Activated naive CD4-positive, alpha-beta T cell (primary cell): ENCODE measurements at places on chromosomes 13 and 19.

GRCh38 chr13:66612983-66613382 lies 617.2 kb downstream of the PCDH9 start:
- no peak for DNase-seq

DNA sequence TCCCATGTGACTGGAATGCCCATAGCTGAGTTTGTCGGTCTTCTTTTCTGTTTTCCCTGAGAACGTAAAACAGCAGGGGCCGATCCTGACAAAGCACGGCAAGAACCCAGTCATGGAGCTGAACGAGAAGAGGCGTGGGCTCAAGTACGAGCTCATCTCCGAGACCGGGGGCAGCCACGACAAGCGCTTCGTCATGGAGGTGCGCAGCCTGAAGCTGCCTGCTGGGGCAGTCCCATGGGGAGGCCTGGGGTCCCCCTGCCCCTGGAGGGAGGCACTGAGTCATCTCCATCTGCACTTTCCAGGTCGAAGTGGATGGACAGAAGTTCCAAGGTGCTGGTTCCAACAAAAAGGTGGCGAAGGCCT lies 18.2 kb upstream of the QTRT1 start:
- DNase-seq, result no peak

DNA sequence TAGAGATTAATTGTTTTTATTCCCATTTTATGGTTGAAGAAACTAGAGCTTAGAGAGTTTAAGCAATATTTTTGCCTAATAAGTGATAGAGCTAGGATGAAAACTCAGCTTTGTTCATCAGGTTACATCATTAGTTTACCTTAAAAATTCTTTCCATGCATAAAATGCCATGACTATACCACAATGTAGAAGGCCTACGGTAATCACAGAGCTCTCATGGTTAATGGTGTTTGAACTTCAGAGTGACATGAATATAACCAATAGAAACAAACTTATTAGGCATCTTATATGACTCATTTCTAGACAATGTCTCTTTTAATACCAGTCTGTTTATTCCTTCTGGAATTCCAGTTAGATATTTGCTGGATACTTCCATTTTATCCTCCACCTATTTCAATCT lies 78.5 kb downstream of the FGF9 start:
- DNase-seq, result no peak

DNA sequence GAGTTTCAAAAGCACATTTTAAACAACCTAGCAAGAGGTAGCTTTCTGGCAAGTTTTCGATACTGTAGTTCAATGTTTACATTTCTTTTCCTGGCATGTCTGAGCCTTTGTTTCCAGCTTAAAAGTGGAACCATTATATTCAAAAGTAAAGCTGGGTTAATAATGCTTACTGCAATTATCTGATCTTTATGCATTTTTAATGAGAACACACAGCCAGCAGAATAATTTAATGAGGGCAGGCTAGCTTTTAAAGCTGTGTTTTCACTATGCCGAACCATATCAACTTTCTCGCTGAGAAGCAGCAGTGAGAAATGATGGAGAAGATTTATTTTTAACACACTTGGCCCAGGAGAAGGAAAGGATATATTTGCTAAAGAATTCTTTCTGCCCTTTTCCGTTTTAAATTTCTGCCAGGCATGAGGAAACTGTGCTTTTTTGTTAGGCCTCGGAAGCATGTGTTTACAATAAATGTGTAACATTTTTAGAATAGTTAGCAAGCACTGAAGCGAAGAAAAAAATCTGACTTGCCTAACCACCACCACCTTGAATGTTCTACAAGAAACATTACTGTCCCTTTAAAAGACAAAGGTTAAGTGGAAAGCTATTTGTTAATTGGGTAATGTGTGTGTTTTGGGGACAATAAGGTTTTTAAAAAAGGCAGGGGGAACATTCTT lies 1.0 kb downstream of the MBNL2 start:
- no peak for DNase-seq

GRCh38 chr19:45355910-45356309 lies 14.5 kb downstream of the ERCC2 start:
- no peak for DNase-seq

- no peak for DNase-seq
Measured at GRCh38 chr13:98775844-98776598, 23.5 kb upstream of the SLC15A1 start.

DNA sequence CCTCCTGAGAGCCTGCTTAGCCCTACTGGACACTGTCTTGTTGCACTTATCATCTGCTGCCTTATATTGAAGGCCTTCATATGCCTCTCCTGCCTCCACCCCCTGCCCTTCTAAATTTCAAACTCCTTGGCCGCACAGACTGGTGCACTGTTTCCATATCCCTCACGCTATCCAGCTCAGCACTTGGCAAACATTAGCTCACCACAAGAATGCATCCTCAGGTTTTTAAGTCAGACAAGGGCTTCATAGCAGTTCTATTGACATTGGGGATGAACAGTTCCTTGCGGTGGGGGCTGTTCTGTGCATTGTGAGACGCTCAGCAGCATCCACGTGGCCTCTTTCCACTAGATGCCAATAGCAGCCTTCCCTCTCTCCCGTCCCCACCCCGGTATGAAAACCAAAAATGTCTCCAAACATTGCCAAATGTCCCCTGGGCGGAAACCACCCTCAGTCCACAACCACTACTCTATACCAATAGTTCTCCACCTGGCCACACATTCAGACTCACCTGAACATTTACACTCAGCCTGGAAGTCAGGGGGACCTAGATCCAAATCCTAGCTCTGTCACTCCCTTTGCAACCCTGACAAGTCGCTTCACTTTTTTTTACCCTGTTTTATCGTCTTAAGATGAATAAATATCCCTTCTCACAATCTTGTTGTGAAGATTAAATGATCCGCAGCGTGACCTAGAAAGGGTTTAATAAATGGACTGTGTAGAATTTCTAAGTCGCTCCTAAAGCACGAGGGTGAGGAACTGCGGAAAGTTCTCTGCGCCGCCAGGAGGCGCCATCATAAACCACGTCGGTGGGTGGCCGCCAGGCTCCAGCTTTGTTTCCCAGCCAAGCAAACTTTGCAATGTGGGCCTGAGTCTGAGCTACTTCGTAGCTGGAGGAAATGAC lies 3.6 kb upstream of the CEACAM3 start:
- peak; percentile 14 for DNase-seq

DNA sequence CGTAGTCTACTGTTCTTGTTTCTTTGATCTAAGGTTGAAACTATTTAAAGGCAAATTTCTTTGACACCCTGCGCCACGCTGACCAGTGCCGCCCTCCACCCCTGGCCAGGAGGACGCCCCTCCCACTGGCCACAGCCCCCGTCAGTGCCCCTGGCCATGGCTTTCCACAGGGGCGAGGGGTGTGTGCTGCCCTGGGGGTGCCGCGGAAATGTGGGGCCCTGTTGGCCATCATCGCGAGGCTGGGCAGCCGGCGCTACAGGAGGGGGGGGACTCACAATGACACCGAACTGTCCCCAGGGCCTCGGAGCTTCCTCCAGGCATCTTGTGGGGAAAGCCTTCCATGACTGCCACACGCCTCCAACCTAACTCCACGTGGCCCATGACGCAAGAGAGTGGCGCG lies 10.9 kb downstream of the SHC2 start:
- DNase-seq, result no peak

- DNase-seq, result no peak
Measured at GRCh38 chr13:102610296-102610895, 13.6 kb downstream of the TPP2 start.

DNA sequence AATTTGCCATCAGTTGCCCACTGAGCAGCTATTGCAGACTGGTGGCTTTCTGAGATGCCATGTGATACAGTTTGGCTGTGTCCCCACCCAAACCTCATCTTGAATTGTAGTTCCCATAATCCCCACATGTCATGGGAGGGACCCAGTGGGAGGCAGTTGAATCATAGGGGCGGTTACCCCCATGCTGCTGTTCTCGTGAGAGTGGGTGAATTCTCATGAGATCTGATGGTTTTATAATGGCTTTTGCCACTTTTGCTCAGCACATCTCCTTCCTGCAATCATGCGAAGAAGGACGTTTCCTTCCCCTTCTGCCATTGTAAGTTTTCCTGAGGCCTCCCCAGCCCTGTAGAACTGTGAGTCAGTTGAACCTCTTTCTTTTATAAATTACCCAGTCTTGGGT lies 34.8 kb upstream of the ANKRD10 start:
- no peak for DNase-seq

DNA sequence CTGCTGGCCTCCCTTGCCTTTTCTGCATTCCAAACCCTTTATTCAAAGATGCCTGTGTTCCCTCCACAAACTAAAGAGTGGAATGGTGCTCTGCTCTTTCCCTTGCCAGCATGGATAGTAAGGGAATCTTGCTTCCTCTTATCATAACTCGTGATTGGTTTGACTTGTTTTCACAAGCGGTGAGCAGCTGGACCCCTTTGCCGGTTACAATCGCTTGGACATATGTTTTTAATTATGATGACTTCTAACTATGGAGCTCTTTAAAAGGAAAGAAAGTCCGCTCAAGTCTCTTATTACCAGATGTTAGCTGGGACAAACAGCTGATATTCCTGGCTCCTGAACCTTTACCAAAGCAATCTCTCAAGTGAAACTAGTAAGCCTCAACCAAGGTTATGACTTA lies 1094.7 kb downstream of the UQCRFS1 start:
- no peak for DNase-seq

DNA sequence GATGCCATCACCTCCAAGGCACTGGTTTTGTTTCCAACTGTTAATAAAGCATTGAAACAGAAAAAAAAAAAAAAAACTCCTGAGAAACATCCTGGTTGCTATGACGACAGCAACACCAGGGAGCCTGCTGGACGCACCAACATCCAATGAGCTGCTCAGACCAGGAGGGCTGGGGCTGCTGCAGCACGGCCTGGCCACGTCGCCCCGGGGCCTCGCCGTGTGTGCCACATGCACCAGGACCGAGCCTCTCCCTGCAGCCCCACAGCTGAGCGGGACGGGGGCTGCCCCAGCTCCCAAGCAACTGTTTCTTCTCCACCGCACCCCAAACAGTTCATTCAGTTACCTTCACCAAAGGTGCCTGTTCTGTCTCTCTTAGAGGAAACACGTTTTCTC lies 54.5 kb downstream of the RASA3 start:
- DNase-seq, result no peak

GRCh38 chr13:58728126-58728525 lies 1096.6 kb downstream of the PCDH17 start:
- DNase-seq, result no peak

- peak; percentile 21 for DNase-seq
Measured at GRCh38 chr19:15551293-15552004, 43.1 kb downstream of the CYP4F22 start.

- DNase-seq, result no peak
Measured at GRCh38 chr13:21061029-21061763, at the start of gene LATS2. LATS2 (minus strand) TSS chr13:21061586; CDS start chr13:21046026, 15,560 bp downstream.

GRCh38 chr13:40082639-40083038 lies 427.2 kb downstream of the COG6 start:
- DNase-seq, result no peak

GRCh38 chr19:35585848-35586247 lies at the start of gene PMIS2:
PMIS2 (plus strand) TSS chr19:35586173; CDS start chr19:35586260, 87 bp downstream.
- DNase-seq, result no peak

DNA sequence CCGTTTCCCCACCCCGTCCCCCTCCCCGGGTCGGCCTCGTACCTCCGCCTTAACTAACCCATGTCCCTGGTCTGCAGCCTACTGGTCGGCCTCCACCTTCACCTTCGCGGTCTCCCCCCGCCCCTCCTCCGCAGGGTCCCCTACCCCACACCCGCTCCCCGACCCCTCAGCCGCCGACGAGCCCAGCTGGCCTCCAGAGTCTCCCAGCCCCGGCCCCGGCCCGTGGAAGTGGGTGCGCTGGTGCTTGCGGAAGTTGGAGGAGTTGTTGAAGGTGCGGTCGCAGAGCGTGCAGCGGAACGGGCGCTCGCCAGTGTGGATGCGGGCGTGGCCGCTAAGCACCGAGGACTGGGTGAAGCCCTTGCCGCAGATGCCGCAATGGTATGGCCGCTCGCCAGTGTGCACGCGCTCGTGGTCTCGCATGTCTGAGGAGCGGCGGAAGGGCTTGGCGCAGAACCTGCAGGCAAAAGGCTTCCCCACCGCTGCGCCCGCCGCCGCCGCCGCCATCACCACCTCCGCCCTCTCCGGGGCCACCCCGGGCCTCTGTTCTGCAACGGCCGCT lies 2.6 kb downstream of the ZNF784 start:
- DNase-seq, result no peak

DNA sequence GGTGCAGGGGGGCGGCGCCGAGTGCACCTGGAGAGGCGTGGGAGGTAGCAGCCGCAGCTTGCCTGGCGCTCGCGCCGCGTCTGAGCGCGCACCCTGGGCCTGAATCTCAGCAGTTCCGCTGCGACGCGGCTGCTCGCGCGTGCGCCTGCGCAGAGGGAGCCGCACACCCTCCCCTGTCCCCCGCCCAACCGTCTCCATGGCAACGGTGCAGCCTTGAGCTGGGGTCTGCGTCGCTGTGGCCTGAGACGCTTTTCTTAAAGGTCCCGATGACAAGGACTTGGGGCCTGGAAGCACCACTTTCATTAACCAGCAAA lies at the start of gene PNMA8B:
Gene PNMA8B, minus strand, starts transcription at position 82 of the 314 bp plus-strand sequence. CDS start 402 bp downstream, outside the sequence.
- no peak for DNase-seq

- no peak for DNase-seq
Measured at GRCh38 chr13:32165796-32166195, 134.2 kb downstream of the FRY start.

DNA sequence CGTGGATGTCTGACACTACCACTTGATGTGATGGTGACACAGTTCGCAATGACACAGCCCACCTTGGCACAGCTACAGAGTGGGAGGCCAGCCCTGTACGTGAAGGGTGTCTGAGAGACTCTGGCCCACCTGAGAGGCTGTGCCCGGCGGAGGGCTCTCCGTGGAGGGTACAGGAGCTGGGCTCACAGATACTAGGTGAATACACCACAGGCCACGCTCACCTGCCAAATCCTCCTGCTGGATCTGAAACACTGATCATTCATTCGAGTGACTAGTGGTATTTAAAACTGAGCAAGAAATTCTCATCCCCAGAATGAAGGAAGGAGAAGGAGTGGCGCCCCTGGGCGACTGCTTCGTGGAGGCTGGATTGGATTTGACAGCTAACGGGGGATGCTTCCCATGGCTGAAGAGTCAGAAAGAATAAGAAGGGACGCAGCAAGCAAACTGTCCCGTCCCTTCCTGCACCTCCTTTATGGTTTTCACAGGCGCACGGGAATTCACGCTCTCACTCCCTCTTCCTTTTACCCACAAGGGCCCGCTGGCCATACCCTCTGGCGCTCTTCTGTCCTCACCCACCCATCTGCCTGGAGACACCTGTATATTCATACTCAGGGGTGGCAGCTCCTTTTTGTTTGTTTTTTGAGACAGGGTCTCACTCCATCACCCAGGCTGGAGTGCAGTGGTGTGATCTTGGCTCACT lies 25.0 kb downstream of the CEBPG start:
- no peak for DNase-seq

DNA sequence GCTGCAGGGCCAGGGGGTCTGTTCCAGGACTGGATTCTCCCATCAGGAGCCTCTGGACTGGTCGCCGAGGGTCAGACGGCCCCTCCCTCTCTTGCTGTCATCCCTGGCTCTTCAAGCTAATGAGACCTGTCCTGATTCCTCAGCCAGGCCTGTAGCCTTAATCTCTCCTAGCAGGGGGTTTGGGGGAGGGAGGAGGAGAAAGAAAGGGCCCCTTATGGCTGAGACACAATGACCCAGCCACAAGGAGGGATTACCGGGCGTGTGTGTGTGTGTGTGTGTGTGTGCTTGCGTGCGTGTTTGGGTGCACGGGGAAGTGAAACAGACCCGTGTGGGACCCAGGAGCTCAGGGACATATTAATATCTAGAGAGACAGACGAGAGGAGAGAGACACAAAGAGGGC lies 1.9 kb upstream of the CRX start:
- DNase-seq, result no peak
